Daoy (cell line): ENCODE measurements at places on chromosomes 2 and 18. TPM values are rescaled to one million over a fixed set of nuclear protein-coding genes. Genes with fewer than 3 reads are reported as not detected.

The CD8B2 gene
- total RNA-seq = not detected in 2 replicates

The GKN1 gene
- not detected in 2 replicates for total RNA-seq

The KIF1A gene
- total RNA-seq = 15.0 and 16.2 TPM in 2 replicates

The HEATR5B gene
- total RNA-seq = 18.5 and 21.6 TPM in 2 replicates

The HOXD13 gene
- total RNA-seq = 20.7 and 21.5 TPM in 2 replicates

The PID1 gene
- total RNA-seq = 6.1 and 7.2 TPM in 2 replicates

DNA sequence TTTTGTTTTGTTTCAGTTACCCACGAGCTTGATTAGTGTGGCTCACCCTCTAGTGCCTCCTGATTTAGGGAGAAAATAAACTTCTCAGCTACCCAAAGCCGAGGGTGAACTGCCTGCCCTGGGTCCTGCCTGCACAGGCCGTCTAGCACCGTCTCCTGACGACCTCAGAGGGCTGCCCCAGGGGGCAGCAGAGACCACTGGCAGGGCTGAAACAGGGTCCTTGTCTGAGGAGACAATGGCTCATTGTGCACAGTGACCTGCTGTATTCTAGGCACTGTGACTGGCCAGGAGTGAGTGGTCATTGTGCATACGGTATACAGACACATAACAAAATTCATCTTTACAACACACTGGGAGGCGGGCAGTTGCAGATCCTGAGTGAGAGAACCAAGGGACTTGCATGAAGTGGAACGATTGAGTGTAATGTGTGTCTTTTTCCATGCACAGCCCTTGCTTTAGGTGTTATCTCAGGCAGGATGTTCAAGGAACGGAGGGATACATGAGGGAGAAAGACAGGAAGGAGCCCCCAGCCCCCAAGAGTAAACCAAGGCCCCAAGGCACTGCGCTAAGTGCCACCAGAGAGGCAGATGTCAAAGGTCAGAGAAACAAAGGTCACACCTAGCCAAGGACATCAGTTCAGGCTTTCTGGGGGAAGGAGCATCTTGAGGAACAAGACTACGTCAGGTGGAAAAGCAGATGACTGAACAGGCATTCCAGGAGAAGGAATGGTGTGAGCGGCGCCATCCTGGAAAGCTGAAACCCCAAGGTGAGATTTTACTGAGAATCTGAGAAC is 421.3 kb downstream of the LPIN1 start:
- DNase-seq = no peak

- DNase-seq = no peak
Observed at GRCh38 chr2:201362396-201362795, 5.3 kb upstream of the FLACC1 start.

DNA sequence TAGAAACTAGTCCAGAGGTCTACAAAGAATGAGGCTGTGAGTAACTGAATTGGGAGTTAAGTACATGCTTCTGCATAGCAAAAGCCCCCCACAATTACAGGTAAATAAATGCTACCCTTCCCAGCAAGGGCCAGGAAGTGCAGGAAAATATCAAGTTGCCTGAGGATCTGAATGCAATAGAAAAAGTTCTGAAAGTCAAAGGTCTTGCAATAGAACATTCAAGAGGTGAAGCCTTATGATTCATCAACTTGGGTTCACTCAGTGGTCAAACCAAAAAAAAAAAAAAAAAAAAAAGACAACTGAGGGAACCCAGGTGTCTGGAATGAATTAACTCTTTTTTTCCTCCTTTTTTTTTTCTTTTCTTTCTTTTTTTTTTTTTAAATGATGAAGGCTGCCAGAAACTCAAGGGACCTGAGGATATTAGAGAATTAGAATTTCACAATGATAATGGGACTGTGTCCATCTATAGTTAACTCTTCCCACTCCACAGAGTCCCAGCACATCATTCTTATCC is 42.9 kb upstream of the RFX8 start:
- DNase-seq = peak; percentile 30

- DNase-seq = no peak
Observed at GRCh38 chr2:99827296-99827999, 314.9 kb downstream of the AFF3 start.

DNA sequence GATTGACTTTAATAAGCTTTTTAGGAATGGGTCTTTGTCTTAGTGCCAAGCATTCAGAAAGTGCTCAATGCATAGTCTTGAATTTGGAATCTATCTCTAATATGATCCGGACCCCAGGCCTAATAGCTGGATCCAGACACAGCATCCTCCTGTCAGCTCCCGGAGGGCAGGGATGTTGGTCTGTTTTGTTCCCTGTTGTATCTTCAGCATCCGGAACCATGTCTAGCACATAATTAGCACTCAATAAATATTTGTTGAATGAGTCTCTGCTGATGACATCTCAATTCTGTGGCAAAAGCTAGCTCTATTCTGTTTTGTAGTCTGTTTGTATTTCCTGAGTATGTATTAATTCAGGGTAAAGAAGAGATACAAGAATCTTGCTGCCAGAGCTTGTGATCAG is 169.1 kb downstream of the DCDC2C start:
- no peak for DNase-seq

- DNase-seq = no peak
Observed at GRCh38 chr2:64950226-64951160, 38.7 kb upstream of the SLC1A4 start.

DNA sequence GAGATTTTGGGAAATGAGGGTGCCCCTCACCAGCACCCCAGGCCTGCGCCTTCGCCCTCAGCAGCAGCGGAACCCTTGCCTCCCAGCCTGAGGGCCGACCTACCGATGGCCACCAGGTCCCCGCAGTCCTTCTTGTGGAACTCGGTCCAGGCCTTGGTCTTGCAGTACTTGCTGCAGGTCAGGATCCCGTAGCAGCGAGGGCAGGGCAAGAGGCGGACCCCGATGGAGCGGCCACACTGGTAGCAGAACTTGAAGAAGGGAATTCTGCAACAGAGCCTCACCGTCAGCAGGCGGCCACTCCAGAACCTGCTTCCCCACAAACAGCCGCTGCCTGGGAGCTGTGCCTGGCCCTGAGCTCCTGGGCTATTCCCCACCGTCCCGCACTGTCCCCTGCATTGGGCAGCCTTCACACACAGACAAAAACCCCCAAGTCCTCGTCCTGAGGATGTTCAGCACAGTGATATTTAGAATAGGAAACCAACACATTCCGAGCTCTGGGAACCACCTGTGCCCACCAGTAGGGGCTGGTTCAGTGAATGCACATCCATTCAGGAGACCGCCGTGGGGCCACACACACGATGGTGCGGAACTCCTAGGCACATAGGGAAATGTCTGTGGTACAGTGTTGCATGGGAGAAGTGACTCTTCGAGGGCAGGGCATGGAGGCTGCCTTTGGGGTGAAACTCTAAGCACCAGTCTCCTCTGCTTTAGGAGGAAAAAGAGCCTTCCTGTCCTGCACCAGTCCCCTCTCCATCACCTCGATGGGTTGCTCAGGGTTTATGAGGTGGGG is 45.6 kb downstream of the GPC1 start:
- DNase-seq = peak; percentile 0

GRCh38 chr2:200255549-200255948 is 50.9 kb upstream of the SPATS2L start:
- DNase-seq = no peak
